Fibroblast of skin of back (primary cell): ENCODE measurements at places on chromosomes 12 and 14.

- peak; percentile 77 for DNase-seq
These were observed 790 bp downstream of the BTG1 start for GRCh38 chr12:92144631-92145480.

DNA sequence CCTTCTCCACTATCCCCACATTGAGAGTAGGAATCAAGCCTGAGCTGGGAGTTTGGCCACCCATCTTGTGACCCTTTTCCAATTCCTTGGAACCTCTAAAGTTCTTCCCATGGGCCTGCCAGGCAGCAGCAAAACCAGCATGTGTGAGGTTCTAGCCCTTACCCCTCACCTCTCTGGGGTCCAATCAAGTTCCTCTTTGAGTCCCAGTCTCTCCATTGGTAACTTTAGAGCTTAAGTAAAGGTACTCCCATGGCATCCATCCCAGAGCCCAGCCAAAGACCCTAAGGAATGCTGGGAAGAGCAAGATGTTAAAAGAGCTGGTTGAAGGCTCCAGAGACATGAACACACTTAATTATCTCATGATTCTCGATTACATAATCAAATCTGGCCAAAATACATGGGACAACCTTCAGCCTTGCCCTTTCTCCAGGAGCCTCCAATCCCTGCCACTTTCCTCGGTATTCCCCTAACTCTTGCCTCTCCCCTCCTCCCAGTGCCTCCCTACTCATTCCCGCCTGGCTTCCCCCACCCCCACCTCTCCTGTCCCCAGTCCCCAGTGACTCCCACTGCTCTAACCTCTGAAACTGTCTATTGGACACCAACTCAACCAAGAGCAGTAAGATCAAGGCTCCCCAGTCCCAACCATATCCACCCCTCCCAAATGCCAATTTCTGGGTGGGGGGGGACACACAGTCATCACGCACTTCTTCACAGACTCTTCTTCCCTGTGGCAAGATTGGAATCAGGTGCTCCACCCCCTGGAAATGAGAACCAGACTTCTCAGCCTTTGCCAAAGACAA is 4.8 kb upstream of the TNS2 start:
- no peak for DNase-seq

- peak; percentile 73 for DNase-seq
These were observed 61.3 kb downstream of the C14orf132 start for GRCh38 chr14:96100161-96101064.

DNA sequence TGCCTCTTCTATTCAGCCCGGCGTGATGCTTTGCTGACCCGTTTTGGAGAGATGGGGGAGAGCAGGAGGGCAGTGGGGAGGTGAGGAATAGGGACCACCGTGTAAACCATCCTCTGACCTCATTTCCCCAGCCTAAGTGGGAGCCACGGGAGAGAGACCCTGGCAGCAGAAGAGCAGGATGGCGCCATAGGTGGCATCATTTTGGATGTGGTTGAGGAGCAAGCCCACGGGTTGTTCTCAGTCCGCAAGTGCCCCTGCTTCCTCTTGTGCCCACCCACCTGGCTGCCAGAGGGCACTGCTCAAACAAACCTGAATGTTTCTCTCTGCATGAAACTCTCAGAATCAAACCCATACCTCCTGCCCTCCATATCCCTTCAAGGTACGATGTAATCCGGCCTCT is 10.7 kb upstream of the UBC start:
- DNase-seq, result no peak

GRCh38 chr12:113422030-113422885 is at the start of gene SDSL:
Gene SDSL, plus strand, starts transcription at chr12:113422380. Its CDS starts 5,603 bp downstream, at chr12:113427983.
- peak; percentile 88 for DNase-seq
